Activated CD4-positive, alpha-beta memory T cell treated with anti-CD3 and anti-CD28 coated beads, Interleukin-2, amount 10 ng/mL, durations not matched to agents 7 days and 5 days (primary cell): ENCODE measurements at places on chromosomes 1 and 21. TPM values are rescaled to one million over a fixed set of nuclear protein-coding genes. Genes with fewer than 3 reads are reported as not detected.

DNA sequence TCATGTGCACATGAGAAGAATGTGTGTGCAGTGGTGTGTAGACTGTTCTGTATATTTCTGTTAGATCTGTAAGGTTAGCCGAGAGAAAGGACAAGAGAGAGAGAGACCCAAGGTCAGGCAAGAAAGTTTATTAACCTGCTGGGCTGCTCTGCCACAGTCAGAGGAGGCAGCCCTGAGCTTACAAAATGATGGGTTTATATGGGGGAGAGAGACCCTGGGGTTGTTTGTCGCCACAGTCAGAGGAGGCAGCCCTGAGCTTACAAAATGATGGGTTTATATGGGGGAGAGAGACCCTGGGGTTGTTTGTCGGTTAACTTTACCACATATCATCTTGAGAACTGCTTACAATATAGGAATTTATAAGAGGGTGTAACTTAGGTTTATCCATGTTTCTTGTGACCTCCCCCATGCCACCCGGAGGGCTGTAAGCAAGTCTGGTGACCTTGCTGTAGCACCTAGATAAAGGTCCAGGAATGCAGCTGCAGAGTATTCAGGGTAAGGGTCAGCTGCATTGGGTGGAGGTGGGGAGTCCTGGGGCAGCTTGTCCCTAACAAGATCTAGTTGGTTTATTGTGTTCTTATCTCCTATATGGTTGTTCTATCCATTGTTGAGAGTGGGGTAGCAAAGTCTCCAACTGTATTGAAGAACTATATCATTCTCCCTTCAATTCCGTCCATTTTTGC, 9.3 kb upstream of the ZBTB40 start:
- DNase-seq, result no peak

GRCh38 chr1:59079434-59080140, 217.3 kb upstream of the FGGY start:
- no peak for DNase-seq

DNA sequence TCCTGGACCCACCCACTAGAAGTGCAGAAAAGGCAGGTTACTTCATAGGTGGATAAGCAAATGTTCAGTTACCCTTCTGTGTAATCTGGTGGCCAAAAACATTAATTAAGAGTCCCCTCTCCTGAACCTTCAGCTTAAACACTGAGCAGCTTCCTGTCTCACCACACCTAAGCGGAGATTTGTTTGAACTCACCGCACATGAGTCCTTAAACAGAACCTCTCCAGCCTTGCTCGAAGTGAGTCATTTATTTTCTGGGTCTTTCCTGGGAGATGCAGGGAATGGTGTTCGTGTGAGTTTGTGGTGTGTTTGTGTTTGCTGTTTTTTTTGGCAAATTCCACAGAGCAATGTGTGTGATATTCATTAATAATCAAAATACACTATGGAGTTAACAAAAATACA, 7.6 kb upstream of the FNBP1L start:
- no peak for DNase-seq

NPHS2 gene
- not detected for total RNA-seq

DNA sequence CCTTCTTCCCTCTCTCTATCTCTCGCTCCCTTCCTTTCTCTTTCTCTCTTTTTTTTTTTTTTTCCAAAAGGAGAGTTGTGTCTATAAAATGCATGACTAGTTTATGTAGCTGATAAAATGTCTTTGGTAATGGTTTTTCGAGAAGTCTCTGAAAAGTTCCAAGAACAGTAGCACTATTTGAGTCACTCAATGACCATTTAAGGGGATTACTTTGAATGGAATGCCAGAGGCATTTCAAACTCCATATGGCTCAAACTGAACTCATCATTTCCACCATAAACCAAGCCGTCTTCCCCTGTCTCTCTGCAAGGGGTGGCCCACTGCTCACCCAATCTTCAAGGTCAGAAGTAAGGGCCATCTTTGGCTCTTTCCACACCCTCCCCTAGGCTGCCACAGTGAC, 93.3 kb downstream of the FAM78B start:
- no peak for DNase-seq

DNA sequence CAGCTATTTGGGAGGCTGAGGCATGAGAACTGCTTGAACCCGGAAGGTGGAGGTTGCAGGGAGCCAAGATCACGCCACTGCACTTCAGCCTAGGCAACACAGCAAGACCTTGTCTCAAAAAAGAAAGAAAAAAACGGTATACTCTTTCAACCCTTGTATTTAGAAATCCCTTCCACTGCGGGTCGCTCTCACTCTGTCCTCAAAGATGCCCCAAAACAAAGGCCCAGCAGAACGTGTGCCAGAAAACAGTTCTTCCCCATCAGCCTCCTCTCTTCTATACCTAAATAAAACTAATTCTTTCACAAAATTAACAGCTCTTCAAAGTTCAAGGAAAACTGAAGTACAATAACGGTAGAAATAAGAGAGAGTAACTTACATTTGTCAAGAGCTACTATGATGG, 13.2 kb downstream of the SETD4 start:
- DNase-seq, result no peak

- no peak for DNase-seq
Observed at GRCh38 chr1:174686213-174686612, 238.4 kb downstream of the GPR52 start.

KLHDC7A gene
- total RNA-seq, result not detected

DNA sequence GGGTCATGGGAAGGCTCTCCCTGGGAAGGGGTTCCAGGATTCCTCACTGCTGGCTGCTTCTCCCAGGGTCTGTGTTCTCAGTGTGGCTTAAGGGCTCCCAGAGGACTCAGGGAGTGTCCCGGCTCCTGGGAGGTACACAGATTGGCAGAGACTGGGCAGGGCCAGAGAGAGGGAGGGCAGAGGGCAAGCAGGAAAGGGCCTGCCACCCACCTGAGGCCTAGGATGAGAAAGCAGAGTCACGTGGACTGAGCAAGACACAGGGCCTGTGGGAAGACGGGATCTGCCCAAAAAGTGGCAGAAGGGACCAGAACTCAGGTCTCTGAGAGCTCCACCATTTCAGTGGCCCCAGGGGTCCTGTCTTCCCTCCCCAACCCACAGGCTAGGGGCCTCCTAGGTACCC, 871 bp downstream of the SLFNL1 start:
- DNase-seq, result no peak

DNA sequence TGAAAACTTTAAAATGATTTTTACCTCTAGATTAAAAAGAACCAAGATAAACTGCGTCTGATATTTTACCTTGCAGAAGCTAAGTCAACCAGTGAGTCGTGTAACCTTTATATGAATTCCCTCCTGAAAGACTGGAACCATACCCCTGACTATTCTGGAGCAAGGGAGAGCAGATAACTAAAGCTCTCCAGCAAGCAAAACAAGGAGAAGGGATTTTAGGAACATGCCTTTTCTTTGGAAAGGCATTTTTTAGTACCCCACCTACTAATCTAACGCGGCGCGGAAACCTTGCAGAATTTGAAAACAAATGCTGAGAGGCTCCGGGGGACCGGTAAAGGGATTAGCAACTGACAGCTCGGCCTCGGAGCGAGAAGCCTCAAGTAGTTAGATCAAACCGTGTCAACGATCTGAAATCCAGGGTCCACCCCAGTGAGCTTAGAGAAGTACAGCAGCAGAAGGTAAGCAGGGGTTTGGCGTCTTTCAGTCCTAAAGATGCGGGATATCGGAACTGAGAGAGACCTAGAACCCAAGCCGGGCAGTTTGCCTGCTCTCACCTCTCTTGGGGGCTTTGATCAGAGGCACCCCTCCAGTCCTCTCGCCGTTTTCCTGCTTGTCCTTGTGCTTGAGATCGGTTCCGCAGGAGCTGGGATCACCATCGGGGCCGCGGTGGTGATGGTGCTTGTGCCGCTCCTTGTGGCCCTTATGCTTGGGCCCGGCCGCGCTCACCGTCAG, 954 bp downstream of the RSBN1 start:
- DNase-seq, result peak; percentile 33

DNA sequence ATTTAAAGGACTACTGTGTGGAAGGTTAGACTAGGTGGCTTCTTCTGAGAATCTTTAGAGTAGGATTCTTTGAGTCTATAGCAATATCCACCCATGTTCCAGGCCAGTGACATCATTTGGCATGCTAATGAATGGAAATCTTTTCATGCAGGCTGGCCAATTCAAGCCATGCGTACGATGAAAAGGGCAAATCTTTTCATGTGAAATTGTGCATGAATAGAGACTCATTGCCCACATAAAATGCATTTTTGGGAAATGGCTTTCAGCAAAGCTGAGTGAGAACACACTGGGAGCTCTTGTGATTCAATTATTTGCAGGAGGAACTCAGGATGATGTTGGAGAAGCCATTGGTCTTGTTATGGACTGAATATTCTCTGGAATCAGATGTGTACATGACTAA, 324.9 kb upstream of the DAB1 start:
- no peak for DNase-seq

- DNase-seq, result no peak
Observed at GRCh38 chr1:186873687-186874086, 44.9 kb downstream of the PLA2G4A start.

COL9A2 gene
- 8.2 TPM for total RNA-seq

HMGCS2 gene
- not detected for total RNA-seq

DNA sequence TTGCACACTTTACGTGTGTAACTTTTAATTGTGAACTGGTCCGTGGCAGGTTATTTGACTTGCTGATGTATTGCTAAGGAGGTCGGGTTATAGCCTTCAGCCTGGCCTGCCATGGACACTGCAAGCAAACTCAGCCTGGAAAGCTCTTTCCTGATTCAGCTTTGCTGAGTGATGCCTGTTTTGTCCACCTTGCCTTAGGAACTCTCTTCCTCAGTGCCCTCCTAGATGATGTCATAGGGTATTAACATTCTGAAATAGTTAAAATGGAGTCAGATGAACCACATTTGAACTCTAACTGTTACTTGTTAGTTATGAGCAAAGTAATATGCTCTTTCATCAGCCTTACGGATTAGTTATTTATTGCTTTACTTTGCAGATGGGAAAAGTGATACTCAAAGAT, 446.0 kb downstream of the PCP4 start:
- DNase-seq, result no peak

RHBDL2 gene
- not detected for total RNA-seq

- DNase-seq, result peak; percentile 49
Observed at GRCh38 chr1:89957107-89957506, 37.8 kb upstream of the ZNF326 start.

GRCh38 chr1:22457345-22457744, 5.7 kb downstream of the ZBTB40 start:
- no peak for DNase-seq

- DNase-seq, result no peak
Observed at GRCh38 chr1:6360517-6361070, 33.0 kb downstream of the ACOT7 start.

DNA sequence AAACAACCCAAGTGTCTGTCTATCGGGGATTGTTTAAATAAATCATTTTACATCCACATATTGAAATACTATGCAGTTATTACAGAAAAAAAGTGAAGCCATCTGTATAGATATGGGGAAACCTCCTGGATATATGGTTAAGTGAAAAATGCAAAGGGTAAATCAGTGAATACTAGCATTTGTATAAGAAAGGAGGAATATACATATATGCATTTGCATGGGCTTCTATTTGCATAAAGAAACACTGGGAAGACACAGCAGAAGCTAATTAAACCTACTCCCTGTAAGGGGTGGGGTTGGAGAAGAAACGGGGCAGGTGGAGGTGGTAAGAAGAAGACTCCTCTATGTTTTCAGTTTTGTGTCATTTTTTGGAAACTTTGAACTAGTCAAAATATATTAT, 16.6 kb upstream of the KIRREL1 start:
- DNase-seq, result no peak

GPR37L1 gene
- total RNA-seq, result not detected

DNA sequence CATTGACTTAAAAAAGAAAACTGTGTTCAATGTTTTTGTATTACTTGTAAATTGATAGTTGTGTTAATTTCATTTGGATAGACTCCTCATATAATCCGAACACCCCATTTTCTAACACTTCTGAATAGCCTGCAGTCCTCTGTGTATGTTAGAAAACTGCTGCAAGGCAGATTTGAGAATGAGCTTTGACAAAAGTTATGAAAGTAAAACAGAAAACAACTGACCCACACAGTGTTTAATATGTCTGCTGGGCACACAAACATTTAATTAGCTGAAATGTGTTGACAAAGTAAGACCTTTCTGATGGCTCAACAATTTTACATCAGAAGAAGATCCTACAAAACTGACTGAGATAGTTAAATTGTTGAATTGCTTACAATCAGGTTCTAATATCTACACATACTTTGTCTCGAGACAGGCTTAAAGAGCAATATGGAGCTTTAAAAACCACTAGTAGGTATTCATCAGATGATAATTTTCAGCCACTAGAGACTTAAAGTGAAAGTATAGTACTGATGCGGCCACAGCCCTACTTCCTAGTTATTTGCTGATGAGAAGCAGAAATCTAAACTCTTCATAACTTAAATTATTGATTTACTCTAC, 40.0 kb upstream of the PRMT6 start:
- no peak for DNase-seq

SEMA6C gene
- 1.8 TPM for total RNA-seq

GRCh38 chr21:32708069-32708468, 19.7 kb downstream of the SYNJ1 start:
- no peak for DNase-seq

GRCh38 chr1:201538612-201539551, at the start of gene NAV1:
NAV1 (plus strand) TSS chr1:201539127; CDS start chr1:201622885, 83,758 bp downstream.
- no peak for DNase-seq

DNA sequence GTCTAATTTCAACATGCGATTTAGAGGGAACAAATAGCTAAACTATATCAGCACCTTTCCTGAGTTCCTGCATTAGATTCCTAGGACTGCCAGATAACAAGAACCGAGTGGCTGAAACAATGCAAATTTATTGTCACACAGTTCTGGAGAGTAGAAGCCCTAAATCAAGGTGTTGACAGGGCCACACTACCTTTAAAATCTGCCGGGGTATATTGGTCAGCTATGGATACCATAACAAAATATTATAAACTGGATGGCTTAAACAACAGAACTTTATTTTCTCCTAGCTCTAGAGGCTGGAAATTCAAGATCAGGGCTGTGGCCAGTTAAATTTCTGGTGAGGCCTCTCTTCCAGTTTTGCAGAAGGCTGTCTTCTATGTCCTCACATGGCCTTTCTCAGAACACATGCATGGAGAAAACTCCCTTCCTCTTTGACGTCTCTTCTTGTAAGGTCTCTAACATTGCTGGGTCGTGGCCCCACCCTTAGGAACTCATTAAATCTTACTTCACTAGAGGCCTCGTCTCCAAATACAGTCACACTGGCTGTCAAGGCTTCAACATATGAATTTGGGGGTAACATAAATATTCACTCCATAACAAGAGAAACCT, 144.3 kb downstream of the FCRL5 start:
- no peak for DNase-seq

DNA sequence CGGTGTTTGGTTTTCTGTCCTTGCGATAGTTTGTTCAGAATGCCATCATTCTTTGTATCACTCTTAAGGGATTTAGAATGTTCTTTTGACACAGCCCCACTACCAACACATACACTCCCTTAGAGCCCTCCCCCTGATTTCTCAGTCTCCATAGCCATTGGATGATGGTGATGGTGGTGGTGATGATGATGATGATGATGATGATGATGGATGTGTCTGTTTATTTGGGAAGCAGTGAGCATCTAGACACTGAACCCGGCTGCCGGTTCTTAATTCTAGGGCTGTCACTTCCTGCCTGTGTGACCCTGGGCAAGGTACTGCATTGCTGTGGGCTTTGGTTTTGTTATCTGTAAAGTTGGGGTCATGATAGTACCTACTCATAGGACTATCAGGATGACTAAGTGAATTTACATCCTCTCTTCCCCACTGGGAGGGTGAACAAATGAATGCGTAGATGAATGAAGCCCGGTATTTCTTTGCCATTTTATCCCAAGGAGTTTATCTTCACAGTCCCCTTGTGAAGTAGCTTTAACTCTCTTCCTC, 100.7 kb downstream of the HUNK start:
- DNase-seq, result no peak
